ENCODE measurements at places on chromosomes 6 and 20. TPM values are rescaled to one million over a fixed set of nuclear protein-coding genes. Genes with fewer than 3 reads are reported as not detected.

BLTP3A gene
- total RNA-seq: 4.2 TPM

C2 gene
- total RNA-seq: 0.31 TPM

TRAPPC3L gene
- total RNA-seq: not detected

OVOL2 gene
- not detected for total RNA-seq

C20orf96 gene
- total RNA-seq: 11.4 TPM

BTNL2 gene
- not detected for total RNA-seq
